ENCODE measurements at places on chromosomes 7 and 10.

GRCh38 chr7:618539-619367 is 99.1 kb upstream of the PDGFA start:
- DNase-seq = peak; percentile 56

DNA sequence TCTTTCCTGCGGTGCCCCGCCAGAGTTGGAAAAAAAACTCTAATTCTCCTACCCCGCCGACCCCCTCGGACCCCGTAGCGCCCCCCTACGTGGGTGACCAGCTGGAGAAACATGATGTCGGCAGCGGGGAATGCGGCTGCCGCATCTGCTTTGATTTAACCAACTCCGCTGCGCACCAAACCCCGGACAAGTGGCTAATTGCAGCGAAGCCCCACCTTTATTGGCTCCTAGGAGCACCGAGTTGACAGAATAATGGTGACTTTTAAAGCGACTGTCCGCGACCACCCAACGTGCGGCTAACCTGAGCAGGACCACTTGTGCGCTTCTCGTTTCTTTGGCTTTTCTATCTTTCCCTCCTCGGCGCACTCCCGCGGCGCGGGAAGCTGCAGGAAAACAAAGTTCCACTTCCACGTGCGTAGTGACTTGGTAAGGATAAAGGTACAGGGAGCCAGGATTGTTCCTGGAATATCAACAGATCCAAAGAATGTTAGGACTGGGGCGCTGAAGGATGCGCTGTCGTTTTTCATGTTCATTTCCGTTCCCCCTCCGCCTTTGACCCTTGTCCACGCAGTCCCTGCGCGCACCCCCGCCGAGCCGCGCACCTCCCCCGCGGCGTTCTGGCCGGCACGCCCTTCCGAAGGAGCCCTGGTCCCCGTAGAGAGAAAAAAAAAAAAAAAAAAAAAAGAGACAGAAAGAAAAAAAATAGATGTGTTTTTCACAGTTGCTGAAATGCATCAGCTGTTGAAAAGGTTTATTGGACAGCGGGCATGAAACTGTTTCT is 1.4 kb downstream of the WNT16 start:
- no peak for DNase-seq

DNA sequence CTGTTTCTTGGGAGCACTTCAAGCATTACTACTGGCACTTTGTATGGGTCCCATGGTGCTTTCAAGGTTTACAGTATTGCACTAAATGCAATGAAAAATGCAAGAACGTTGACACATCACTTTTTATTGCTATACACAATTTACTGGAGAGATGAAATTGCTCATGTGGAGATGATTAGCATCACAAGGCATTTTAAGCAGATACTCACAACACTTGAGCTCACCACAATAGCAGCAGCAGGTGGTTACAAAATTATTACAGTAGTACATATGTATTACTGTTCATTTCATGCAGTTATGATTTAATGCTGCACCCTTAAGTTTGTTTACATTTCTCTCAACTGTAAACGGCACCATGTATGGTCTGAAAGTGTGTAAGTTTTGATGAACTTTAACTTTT is 537.7 kb downstream of the GRM8 start:
- no peak for DNase-seq

DNA sequence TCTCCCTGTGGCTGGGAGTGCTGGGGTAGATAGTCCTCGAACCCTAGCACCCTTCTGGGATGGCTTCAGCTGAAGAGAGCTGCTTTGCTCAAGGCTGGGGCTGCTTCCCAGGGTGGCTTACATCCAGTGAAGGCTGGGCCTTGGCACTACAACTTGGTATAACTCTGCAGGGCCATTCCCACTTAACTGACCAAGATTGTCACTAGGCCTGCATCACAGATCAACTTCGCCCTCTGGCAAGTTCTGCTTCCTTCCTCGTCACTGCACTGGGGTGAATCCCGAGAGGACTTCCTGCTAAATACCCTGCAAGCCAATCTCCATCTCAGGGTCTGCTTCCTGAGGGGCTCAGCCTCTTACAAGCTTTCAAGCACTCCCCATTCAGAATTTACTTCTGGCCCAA is 195.2 kb downstream of the DOCK4 start:
- DNase-seq = no peak

DNA sequence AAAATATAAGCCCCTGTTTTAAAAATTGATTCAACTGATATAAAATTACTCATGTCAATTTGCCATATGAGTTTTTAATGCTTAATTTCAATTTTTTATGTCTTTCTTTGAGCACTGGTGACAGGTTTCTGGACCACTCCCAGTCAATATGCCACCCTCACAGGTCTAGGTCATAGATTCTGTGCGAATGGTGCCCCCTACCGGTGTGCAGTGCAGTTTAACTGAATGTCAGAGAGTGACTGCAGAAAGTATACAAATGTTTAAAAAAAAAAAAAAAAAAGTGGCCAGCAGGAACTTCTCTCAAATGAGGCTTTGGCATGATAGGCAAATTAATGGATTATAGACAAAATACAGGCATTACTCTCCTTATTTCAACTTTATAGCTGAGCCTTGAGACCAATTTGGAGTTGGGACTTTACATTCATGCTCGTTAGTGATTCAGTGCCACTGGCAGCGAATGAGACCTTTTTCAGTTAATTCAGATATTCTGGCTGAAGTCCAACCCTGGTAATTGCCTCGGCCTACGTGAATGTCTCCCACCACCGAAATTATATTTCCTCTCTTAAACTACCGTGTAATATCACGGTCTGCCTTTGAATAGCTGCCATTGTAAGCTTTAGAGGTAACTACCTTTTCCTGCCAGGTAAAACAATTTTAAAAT is 427.6 kb downstream of the PHTF2 start:
- DNase-seq = no peak

- DNase-seq = no peak
Measured at GRCh38 chr10:96687317-96688012, 32.8 kb downstream of the PIK3AP1 start.

DNA sequence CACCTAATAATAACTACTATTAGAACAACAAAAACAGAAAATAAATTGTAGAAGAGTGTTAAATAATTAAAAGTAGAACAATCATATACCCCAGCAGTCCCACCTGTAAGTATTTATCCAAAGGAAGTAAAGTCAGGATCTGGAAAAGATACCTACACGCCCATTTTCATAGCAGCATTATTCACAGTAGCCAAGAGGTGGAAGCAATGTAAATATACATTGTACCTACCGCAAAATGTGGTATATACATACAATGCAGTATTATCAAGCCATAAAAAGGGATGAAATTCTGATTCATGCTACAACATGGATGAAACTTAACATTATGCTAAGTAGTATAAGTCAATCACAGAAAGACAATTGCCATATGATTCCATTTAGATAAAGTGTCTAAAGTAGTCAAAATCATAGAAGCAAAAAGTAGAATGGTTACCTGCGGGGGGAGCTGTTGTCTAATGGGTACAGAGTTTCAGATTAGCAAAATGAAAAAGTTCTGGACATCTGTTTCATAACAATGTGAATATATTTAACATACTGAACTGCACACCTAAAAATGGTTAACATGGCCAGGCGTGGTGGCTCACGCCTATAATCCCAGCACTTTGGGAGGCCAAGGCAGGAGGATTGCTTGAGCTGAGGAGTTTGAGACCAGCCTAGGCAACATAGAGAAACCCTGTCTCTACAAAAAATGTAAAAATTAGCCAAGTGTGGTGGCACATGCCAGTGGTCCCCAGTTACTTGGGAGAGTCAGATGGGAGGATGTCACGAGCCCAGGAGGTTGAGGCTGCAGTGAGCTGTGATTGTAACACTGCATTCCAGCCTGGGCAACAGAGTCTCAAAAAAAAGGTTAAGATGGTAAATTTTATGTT is 6.0 kb upstream of the TMED4 start:
- peak; percentile 25 for DNase-seq

- DNase-seq = no peak
Measured at GRCh38 chr7:91080351-91080750, 183.9 kb upstream of the FZD1 start.

DNA sequence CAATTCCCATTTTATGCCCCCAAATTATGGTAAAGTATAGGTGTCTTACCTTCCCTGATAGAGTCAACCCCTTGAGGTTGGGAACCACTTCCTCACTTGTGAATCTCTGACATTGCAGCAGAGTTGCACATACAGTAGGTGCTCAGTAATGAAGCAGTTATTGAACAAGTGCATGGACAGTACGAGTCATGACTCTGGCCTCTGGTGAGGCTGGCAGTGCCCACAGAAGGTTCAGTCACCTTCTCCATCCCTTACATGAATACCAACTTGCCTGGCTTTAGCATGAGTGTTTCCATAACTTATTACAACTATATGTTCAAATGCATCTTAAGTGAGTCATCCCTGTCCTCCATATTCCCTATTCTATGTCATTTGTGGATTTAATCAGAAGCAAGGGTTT is 340.0 kb downstream of the ELMO1 start:
- no peak for DNase-seq

DNA sequence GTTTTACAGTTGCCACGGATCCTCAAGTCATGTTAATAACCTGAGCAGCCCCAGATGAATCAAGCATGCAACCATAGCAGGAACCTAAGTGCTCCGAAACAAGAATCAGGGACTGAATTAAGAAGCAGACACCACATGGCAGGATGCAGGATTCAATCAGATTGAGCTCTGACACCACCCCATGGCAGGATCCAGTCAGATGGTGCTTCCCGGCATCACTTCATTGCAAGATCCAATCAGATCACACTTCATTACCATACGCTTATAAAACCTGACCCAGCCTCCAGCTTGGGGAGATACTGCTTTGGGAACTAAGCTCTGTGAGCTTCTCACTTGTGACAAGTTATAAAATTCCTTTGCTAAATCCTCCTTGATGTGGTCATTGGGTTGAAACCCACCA is 55.3 kb downstream of the ABCB4 start:
- no peak for DNase-seq

DNA sequence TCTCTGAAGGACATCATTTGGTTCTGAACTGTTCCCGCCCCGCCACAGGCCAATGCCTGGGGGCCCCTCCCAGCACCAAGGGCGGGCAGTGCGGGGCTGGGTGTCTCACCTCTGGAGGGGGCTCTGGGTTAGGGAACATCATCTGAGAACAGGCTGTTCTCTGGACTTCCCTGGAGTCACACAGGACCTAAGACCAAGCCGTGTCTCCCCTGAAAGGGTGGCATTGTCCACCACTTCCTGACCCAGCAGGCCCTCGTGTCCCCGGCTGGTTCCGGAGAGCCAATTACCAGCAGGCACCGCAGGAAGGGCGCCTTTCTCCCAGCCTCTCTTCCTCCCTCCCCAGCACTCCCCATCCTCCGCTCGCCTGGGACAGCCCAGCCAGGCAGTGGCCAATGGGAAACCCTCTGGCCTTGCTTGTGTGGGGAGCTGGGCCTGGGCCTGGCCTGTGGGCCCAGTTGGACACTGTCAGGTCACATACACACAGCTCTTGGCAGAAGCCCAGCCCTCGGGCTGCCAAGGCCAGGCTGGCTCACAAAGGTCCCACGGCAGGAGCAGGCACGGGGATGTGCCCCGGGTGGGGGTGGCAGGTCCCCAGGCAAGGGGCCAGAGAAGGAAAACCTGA is 119.5 kb downstream of the SPDYE5 start:
- DNase-seq = no peak

GRCh38 chr7:103106005-103106702 is 31.2 kb downstream of the ARMC10 start:
- DNase-seq = no peak

GRCh38 chr7:77184990-77185389 is 14.6 kb downstream of the FGL2 start:
- no peak for DNase-seq

GRCh38 chr10:127161482-127161881 is 34.9 kb downstream of the INSYN2A start:
- no peak for DNase-seq

DNA sequence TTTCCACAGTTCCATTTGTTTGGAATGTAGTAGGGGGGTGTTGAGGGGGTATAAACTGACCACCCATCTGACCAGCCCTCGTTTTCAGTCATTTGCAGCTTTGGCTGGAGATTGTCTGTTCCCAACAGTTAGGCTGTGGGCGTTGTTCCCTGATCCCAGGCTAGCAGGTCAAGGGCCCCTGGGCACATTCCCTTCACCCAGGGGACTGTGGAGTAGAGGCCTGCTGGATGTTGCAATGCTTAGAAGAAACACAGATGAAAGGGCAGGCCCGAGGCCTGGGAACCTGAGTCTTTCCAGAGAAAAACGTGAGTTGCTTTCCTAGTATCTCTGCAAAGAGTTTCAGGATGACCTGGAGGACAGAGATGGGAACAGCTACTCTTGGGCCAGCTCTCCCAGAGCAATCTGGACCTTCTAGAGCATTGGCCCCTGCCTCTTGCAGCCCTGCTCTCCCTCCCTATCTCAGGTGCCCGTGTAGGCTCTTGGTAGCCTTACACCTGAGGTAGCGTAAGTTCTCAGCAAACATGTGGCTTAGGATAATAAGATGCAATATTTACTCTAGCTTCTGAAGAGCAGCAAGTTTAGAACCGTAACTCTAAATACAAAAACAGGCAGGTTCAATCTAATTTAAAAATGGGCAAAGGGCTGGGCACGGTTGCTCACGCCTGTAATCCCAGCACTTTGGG is 99.4 kb upstream of the EFCAB10 start:
- DNase-seq = no peak

DNA sequence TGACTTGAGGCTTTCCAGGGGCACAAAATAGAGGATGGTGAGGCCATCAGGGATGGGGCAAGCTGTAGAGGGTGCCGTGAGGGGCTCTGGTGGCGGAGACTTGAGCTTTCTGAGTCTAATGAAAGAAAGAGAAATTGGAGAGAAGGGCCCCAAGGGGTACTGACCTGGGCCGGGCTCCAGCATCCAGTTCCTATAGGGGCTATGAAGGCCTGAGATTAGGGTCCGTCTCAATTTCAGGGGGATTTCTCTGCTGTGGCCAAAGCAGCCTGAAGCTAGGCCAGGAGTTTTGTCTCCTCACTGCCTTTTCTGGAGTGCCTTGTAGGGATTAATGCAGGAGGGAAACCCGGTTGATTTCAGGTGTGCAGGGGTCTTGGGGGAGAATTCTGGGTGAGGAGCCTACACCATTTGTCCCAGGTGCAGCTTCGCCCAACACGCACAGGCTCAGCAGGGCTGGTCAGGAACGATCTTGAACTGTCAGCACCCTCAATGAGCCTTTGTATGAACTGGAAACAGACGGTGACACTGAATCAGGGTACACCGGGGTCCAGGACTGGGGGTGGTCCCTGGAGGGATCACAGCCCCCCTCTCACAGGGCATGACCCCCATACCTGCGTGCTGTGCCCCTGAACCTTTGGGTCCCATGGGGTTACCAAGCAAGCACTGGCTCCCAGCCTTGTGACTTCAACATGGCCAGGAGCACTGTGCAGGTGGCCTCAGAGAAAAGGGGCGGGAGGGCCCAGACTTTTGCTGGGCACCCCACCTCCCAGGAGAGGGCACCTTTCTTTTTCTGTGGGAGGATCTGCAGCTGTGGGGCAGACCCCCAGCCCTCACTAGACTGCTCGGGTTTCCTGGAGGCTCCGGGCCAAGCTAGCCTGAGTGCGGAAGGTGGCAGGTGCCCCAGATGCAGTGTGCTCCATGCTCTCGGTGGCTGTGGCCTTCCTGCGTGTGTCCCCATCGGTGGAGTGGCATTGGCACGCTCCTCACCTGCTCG is 122.9 kb upstream of the RET start:
- DNase-seq = peak; percentile 44
